NCI-H187 treated with DMSO at 0.1 percent for 48 hours (cell line): ENCODE measurements at places on chromosomes 5 and 9.

DNA sequence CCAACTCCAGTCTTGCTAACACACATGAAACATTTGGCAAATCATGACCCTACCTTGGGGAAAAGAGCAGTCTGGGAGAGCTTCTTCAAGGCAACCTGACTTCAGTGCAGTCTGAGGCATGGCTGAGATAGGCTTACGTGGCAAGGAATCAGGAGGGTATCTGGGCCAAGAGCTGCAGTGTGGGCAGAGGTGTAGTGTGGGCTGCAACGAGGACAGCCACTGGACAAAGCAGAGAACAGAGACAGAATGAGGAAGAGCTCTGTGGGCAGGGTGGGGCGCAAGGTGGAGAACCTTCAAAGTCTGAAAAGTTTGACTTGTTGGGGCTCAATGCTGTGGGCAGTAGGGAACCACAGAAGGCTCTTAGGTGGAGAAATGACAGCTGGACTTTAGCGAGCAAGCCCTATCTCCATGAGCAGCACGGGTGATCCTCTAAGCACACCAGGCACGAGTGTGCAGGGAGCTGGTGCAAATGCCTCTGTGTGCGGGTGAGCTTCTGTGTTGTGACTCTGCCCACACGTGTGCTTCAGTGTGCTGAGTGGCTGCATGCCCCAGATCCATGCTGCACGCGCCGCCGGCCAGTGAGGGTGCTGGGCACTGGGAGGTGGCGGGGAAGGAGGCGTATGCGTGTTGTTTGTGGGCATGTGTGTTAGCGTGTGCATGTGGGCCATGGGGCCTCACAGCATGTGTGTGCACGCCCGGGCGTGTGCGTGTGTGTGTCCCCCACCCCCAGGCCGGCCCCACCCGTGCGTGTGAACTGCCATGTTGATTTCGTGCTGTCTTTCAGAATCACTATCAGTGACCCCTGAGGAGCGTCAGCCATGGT, 23.3 kb downstream of the GOLGA2 start:
- DNase-seq: no peak

DNA sequence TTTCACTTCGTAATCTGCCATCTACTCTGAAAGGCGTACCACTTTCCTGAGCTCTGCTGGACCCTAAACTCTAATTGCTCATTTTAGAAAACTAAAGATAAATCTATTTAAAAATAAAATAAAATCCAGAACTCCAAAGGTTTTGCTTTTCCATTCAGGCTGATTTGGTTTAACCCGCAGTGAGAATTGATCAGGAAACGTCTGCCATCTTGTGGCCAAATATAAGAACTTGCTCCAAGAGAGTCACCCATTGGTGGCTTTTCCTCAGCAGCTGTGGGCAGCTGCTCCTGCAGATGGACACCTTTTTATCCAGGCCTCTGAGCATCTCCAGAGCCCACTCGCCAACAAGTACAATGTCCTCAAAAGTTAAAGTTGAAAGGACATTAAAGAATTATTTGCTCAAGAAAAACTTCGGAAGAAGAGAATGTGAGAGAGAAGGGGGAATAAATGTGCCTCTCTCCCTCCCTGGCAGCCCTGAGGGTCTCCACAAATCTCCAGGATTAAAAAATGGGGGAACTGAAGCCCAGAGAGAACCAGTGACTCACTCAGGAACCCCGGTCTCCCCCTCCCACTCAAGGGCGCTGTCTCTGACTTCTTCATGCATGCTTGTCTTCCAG, 4.1 kb downstream of the SAXO1 start:
- DNase-seq: peak; percentile 50

DNA sequence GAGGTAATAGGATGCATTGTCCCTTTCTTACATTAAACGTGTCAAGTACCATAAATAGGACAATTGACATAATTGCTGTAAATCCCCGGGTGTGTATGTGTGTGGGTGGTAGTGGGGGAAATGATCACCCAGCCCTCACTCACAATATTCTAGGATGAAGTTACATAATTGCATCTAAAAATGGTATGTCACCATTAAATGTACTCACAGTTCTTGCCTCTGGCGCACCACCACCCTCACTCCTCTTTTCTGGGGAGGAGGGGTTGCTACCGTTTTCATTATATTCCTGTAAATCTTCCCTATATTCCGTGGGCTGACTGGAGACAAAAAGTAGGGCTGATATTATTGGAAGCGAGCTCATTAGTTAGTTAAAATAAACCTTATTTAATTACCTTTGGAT, 563.8 kb downstream of the TLR4 start:
- no peak for DNase-seq

- no peak for DNase-seq
These were observed 990.5 kb downstream of the TLE1 start for GRCh38 chr9:80698725-80699410.

- no peak for DNase-seq
These were observed 277.0 kb downstream of the DIRAS2 start for GRCh38 chr9:90365666-90366065.

DNA sequence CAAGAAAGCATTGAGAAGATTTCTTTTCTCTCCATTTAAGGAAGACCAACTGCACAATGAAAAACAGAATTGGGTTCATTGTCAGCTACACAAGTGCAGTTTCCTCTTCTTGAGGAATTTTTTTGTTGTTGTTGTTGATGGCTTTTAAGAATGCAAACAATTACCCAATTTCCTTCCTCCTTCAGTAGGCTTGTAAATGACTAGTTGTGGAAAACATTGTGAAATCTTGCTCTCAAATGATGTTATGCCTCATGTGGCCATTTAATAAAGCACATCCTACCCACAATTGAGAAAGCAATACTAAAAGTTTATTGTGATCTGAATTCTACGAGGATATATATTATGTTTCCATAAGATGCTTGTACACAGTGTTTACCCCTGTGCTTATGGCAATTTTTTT, 171.6 kb downstream of the FAM174A start:
- DNase-seq: no peak

DNA sequence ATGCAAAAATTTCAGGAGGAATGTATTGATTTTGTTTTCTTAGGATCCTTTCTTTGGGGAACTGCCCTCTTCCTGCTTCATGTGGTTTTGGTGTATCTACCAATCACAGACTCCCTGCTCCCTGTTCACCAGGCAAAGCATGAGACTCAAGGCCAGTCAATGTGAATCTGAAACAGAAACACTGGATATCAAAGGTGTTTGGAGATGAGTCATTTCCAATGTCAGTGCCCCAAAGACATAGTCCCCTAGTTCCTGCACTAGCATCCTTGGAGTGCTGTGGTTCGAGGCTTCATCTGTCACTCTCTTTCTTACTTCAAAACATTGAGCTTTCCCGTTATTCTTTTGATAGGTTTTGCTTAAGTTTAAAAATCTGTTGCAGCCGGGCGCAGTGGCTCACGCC, 8.1 kb downstream of the PPP3R2 start:
- no peak for DNase-seq

GRCh38 chr9:94993160-94993820, 266.8 kb downstream of the AOPEP start:
- no peak for DNase-seq

DNA sequence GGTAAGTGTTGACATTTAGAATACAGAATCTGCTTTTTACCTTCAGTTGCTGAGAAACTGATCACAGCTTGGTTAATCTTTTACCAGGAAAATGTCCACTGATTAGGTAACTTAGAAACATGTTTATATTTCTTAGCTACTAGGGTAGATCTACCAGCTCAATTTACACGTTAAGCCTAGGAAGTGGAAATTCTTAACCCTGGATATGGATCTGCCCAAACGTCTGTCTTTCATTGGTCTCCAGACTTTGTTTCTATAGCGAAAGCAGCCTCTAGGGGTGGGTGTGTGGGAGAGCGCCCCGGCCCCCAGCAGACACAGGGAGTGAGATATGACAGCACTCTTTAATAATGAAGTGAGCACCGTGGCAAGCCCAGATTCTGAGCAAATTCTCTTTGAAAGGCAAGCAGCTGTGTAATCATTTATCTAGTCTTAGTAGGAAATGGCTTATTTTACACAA, 141.6 kb upstream of the ZNF608 start:
- DNase-seq: no peak

DNA sequence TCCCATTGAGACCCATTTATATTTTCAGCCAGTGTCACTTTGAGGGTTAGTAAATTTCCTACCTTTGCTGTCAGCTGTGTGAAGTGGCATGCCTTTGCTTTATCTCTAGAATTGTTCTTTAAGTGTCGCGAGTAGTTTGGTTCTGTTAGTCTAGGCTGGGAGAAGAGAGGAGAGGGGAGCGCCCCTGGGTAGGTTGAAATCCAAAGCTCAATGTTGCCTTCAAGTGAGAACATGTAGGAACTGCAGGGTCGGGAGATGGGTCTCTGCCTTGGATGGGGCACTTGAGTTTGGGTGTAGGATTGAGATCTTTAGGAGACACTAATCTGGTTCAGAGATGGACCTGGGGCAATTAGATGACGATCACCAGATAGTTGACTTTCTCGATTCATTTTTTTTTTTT, 46.3 kb downstream of the STC2 start:
- DNase-seq: no peak

GRCh38 chr9:21969011-21969940, 24.9 kb downstream of the CDKN2A start:
- no peak for DNase-seq

DNA sequence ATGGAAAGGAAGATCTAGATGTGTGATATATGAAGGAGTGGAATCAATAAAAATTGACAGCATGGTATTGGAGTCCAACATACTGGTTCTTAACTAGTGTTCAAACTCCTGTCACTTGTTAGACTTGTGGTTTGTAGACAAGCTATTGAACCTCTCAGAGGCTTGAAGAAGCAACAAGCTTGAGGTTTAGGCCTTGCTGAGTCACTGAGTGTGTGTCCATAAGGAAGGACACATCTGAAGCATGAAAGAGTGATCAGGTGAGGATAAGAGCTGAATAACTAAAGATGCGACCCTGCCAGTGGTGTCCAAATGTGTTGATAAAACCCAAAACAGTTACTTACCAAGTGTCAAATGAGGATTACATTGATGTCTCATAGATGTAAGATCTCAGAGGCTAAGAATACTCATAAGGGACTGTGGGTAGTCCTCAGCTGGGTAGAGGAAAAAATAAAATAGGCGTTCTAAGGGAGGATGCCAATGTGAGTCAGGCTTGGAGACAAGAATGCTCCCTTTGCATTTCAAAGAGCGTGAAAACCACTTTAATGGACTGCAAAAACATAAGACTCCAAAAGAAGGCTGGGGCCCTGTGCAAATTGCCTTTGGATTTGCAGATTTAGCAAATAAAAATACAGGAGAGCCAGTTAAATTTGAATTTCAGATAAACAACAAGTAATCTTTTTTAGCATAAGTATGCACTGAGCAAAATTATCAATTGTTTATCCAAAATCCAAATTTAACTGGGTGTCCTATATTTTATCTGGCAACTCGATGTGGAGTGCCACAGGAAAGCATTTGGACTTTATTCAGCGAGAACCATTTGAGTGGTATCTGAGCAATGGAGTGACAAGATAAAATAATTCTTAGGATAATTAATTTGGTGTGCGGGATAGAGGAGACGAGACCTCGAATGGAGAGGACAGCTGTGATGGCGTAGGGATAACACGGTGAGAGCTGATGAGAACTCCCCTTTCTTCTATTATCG, 757.3 kb upstream of the WWC1 start:
- DNase-seq: no peak

DNA sequence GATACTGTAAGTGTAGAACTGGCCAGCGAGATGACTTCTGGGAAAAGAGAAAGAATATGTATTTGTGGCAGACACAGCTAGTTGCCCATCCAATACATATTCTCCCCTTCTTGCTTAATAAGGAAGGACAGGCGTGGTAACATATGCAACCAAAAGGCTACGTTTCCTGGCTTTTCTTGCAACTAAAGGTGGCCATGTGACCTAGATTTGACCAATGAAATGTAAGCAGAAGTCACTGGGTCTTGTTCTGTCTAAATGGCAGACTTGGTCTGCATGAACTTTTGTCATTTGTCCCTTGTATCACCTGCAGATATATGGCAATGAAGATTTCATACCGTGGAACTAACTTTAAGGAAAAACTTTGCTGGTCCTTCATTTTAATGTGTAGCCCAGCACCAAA, 183.8 kb downstream of the CDH12 start:
- DNase-seq: no peak

DNA sequence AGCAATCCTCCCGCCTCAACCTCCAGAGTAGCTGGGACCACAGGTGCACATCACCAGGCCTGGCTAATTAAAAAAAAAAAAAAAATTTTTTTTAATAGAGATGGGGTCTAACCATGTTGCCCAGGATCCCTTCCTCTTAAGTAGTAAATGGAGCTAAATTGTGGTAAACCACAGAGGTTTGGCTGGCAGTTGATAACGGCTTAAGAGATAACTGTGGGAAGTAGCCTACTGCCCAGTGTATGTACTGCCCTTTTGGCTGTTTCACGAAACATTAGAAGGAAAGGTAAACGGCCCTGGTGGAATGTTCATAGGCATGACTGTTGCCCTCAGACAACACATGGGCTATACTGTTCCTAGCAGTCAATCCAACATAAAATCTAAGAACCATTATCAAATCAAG, 44.4 kb downstream of the HMGCR start:
- DNase-seq: no peak

DNA sequence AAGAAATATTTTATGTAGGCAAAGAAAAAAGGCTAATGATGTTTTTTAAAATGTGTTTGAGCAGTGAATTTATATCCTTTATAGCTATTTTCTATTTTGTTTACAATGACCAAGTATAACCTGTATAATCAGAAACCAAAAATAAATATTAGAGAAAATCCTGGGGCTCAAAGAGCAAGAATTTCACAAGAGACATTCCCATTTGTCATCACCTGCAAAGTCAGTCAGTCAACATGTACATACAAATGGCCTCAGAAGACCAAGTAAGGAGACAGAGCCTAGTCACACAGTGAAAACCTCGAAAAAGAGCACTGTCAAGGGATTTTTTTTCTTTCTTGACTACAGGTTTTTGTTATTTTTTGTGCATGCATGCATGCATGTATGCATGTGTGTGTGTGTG, 231.4 kb downstream of the GLIS3 start:
- DNase-seq: no peak

DNA sequence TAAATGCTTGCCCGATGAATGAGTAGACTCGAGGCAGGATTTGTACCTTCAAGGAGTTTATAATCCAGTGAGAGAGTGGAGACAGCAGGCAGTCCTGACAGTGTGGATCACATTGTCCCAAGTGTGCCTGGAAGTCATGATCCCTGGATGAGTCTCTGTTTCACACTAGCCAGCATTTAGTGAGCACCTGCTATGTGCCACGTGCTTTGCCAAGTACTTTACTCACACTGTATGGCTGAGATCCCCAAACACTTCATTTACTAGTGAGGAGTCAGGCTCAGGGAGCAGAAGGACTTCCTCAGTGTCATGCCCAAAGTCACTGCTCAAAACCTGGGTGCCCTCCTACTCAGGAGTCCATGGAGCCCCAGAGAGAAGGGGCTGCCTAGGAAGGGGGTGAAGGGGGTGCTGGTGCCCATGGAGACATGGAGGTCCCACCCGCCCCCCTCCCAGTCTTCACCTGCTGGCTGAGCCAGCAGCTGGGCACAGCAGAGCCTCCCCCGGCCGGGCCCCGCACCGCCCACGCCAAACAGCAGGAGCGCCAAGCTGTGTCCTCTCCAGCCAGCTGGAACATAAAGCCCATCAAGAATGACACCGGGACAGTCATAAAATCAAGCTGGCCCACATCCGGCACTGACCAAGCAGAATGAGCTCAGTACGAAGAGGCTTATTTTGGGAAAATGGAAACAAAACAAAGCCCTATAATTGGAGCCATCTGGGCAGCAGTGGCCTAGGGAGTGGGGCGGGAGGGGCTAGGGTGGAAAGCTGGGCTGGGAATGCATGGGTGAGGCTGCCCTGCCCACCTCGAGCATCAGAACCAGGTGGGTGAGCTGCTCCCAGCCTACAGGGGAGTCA, 10.6 kb downstream of the LAMC3 start:
- no peak for DNase-seq
